ENCODE measurements at places on chromosomes 1 and 21.

GRCh38 chr1:63773815-63774616 is at the start of gene ROR1:
Gene ROR1, plus strand, starts transcription at chr1:63774017.
- DNase-seq: peak; percentile 49

- peak; percentile 27 for DNase-seq
Measured at GRCh38 chr1:27726173-27727044, 648 bp downstream of the FAM76A start.

DNA sequence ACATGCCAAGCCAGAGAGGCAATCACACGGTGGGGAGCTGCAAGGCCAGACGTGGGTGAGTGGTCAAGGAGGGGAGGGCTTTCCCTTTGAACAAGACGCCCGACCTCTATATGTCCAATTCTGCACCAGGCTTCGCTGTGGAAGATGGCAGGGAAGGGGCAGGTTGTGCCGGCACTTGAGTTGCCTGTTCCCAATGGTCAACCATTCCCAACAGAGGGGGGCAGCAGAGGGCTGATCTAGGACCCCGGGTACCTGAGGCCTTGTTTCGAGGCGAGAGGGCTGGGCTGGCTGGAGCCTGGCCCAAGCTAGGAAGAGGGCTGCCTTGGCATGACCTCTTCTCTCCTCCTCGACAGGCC is 64.9 kb downstream of the TMEM53 start:
- DNase-seq: no peak

DNA sequence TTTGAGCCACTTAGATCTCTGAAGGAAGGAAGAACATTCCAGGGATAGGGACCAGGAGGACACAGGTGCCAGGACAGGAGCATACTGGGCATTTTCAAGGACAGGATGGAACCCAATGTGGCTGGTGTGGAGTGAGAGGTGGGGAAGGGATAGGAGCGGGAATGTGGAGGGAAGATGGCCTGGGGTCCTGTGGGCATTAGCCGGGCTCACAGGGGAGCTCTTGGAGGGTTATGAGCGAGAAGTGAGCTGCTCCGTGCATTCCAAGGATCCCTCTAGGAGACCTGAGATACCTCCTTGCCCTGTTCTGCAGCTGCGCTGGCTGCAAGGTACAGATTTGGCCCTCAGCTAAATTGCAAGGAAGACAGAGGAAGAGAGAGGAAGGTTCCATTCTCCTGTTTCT is 87.5 kb downstream of the IER5 start:
- DNase-seq: no peak

DNA sequence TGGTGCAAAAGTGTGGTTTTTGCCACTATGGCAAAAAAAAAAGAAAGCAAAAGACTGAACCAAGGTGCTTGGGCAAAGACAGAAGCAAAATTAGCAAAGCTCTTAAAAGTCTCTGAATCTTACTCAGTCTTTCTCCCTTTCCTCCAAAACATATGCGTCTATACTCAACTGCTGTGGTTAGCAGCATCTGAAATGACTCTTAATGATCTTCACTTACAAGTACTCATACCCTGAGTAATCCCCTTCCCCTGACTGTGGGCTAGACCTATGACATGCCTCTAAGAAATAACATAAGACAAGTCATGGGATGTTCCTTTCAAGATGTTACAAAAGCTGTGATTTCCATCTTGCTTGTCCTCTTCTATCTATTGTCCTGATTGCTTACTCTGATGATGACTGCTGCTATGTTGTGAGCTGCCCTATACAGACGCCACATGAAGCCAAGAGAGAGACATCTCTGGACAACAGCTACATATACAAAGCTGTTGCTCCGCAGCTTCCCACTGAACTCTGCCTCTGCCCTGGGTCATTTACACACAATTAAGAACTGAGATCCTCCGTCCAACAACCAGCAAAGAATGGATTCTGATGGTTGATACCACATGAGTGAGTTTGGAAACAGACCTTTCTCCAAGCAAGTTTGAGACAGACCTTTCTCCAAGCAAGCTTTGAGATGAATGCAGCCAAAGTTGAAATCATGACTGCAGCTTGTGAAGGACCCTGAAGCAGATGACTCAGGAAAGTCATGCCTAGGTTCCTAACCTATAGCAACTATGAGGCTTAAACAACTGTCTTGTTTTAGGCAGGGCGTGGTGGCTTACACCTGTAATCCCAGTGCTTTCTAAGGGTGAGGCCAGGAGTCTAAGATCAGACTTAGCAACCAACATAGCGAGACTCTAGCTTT is 55.2 kb downstream of the PUM1 start:
- DNase-seq: peak; percentile 41

- DNase-seq: no peak
Measured at GRCh38 chr1:203121186-203122015, 6.1 kb upstream of the ADORA1 start.

DNA sequence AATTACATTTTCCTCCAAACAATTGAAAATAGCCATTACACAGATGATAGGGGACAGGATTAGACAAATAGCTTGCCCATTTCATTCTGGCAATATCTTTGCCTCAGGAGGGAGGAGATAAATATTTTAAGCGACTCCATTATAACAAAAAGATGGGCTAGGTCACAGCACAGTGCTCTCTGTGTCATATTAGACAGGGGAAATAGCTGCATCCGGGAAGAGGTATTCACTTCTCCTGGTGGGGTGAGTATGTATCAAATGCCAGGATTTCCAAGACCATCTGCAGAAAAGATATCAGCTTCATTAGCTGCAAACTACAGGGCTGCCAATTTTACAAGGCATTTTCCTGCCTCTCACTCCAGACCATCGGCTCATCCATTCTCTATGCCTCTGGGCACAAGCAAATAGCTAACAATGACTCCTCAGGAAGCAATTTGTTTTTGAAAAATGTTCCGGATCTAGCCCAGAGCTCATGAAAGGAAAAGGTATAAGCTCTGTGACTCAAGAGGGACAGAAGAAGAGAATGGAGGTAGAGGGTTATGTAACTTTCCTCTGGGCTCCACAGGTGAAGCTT is 41.9 kb upstream of the ANGPTL7 start:
- no peak for DNase-seq

GRCh38 chr1:234502785-234503184 is 23.8 kb upstream of the TARBP1 start:
- no peak for DNase-seq

- no peak for DNase-seq
Measured at GRCh38 chr1:193104502-193104906, 710 bp downstream of the GLRX2 start.

- peak; percentile 30 for DNase-seq
Measured at GRCh38 chr1:169361281-169361680, 6.3 kb downstream of the NME7 start.

- DNase-seq: no peak
Measured at GRCh38 chr1:180175806-180176205, 21.1 kb downstream of the QSOX1 start.

DNA sequence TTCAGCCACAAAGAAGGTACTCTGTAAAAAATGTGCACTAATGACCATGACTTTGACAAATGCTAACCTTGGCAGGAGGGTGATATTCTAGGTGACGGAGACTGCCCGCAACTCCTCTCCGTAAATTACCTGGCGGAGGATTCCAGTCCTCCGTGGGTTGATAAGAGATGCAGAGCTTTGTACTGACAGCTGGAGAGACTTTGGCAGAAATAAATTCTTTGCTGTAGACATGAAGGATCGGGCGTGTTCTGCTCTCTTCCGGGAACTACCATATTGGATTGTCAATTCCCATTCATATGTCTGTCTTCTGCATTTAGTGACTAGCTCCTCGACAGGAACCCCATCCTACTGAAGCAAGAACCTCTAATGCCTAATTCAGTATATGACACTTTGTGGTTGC is 158.3 kb upstream of the KAZN start:
- no peak for DNase-seq

DNA sequence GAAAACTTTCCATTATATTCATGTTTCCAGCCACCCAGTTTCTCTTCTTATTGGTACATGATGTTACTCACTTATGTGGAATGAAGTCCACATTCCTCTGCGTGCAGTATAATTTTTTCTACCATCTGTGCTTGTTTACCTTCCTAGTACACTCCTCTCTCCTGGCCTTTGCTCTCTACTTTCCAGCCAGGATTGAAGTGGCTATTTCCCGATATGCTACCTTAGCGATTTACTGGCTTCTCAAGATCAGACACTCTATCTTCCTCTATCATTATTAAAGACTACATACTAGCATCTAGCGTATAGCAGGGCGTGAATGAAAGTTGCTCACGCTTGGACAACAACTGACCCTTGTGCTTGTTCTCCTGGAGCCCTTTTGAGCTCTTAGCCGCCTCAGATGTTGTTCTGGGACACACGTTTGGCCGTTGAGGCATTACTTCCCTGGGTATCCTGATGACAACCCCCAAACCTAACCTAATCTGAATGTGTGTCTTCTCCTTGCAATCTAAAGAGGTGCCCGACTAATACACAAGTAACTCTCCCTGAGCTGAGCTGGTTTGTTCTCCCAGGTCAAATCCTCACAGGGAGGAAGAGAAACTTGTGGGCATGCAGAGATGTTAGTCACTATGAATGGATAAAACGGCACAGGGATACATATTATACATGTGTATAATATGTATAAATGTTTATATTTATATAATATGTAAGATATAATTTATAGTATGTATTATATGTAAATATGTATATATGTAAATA is 13.4 kb upstream of the MTARC2 start:
- DNase-seq: peak; percentile 48

DNA sequence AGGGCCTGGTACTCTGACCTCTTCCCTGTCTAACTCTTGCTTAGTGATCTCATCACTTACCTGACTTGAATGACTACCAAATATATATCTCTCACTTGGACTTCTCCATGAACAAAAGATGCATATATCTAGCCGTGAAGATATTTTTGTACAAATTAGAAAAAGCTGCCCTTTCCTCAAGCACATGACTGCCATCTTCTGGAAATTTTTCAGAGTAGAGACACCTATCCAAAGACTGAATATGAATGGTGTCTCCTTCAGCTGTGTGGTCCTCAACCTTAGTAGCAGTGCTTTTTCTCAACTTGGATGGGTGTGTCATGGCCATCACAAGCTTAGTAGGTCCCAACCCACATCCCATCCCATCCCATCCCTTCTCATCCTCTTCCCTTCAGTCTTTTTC is 142.3 kb downstream of the DNM3 start:
- no peak for DNase-seq

GRCh38 chr1:14478120-14478519 is 120.4 kb upstream of the KAZN start:
- DNase-seq: no peak

- DNase-seq: no peak
Measured at GRCh38 chr1:38128926-38129453, 82.4 kb upstream of the POU3F1 start.

DNA sequence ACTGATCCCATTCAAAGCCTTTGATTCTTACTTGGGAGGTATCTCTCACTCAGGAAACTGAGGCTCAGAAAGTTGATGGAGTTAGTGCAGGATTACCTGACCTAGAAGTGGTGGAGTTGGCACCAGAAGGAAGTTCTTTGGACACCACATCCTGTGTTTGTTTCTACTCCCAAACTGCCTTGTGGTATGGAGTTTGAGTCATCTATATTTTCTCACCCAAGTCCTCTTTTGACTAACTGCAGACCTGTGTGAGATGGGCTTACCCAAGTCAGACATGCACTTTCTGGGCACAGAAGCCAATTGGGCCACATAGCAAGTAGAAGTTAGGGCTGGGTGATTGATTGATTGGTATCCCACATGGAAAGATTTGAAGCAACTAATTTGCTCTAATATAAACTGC is 36.1 kb downstream of the FGGY start:
- no peak for DNase-seq

DNA sequence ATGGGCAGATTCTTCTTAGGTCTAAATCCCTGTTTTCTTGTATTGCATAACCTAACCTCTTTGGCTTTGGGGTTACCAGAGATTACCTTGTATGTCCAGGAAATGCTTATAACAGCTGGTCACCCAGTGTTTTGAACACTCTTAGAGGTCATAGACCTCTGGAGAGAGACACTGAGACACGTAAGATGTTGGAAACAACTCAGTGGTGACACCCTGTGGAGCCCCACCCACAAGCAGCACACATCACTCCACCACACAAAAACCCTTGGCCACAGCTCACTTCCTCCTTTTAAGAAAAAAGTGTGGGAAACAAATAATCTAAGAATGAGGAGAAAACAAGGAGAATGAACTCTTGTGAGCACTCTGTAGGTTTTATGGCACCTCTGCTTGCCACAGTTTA is 26.3 kb upstream of the CYP4B1 start:
- no peak for DNase-seq

GRCh38 chr1:147628441-147628840 is 41.9 kb downstream of the ACP6 start:
- DNase-seq: no peak

DNA sequence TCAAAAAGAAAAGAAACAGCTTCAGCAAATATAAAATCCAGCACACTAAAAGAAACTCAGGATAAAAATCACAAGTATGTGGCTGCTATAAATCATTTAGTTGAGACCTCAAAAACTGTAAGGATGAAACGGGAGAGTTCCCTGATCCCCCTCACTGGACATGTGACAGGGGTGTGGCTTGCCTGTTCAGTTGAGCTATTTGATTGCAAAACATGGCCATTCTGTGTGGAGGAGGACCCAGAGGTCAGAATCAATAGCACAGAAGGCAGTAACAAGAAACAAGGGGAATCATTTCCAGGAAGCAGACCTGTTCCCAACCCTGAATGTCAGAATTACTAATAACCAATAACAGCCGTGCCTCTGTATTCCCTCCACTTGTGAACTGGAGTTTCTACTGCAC is 27.9 kb downstream of the RBM11 start:
- DNase-seq: no peak

DNA sequence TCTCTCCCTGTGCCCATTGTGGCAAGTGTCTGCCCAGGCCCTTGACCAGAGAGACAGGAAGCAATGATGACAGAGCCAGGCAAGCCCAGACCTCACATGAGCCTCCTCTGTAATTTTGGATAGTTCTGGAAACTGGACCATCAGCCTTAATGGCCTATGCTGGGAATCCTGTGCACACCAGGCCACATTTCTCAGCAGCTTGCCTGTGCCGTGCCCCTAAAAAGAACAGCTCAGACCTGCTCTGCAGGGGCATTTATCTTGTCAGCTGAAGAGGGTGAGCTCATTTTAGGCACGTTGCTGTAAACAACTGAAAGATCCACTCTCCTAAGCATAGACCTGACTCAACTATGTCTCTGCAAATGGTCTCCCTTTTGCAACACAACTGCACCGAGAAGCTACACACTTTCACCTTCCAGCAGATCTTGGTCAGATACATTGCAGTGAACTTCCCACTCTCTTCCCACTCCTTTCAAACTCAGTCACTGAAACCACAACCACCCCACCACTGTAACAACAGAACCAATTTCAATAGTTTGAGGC is 53.5 kb upstream of the BACH1 start:
- DNase-seq: no peak
